ENCODE measurements at places on chromosomes 12 and 14. TPM values are rescaled to one million over a fixed set of nuclear protein-coding genes. Genes with fewer than 3 reads are reported as not detected.

Gene HOXC12
- total RNA-seq: not detected

Gene ADAM20
- 0.17 TPM for total RNA-seq

Gene VRTN
- total RNA-seq: not detected

Gene CD4
- 227 TPM for total RNA-seq

Gene RAP1B
- 284 TPM for total RNA-seq

Gene SPRYD3
- total RNA-seq: 20.2 TPM

DNA sequence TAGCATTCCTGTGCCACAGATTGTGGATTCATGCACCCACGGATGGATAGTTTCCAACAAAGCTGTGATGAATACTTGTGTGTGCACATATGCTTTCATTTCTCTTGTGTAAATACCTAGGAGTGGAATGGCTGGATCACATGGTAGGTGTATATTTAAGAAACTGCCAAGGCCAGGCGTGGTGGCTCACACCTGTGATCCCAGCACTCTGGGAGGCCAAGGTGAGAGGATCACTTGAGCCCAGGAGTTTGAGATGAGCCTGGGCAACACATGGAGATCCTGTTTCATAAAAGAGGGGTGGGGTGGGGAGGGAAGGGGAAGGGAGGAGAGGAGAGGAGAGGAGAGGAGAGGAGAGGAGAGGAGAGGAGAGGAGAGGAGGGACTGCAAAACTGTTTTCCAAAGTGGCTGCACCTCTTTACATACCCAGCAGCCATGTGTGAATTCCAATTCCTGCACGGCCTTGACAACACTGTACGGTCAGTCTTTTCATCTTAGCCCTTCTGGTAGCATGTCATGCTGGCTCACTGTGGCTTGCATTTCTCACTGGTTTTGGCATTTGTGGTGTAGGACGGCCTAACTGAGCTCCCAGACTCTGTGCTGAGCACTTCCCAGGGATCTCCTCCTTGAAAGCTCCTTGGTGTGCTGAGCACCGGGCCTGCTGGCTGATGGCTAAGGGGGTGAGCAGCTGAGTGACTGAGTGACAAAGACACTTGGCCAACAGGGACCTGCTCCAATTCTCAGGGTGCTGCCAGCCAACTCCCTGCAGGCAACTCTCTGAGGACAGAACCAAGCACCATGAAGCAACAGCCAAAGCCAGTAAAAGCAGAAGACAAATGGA, 27.9 kb downstream of the SYNE3 start:
- peaks cover 41% of the 10 kb centered on the region for H3K36me3 ChIP-seq
- H3K4me1 ChIP-seq: peaks cover 59% of the 10 kb centered on the region
- H3K27me3 ChIP-seq: no peaks in the 10 kb centered on the region
- peak overlapping the region; percentile 62 for H3K27ac ChIP-seq

DNA sequence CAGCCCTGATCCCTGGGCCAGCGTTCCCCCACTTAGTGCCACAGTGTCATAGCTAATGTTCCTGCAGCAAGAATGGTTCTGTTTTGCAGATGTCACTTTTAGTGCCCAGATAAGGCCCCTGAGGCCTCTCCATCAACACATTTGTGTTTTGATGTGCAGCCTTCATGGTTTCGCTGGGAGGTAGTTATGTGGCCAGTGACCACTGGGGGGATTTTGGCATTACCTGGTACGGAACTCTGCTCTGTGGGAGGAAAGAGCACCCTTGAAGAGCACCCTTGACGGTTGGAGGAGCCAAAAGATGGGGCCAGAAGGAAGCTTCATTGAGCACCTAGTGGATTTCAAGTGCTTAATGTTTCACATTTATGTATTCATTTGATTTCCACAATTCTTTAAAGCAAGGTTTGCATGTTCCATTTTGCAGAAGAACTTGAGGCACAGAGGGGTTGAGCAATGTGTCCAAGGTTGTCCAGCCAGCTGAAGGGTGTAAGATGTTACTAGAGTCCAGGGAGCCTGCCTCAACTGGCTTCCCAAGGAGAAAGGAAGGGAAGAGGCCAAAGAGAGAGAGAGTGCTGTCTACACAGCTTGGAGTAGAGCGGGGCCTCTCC, 13.0 kb downstream of the SERPINA11 start:
- no peaks in the 10 kb centered on the region for H3K36me3 ChIP-seq
- peaks cover 10% of the 10 kb centered on the region for H3K27me3 ChIP-seq
- H3K4me3 ChIP-seq: no peak overlapping the region
- H3K27ac ChIP-seq: no peak overlapping the region

DNA sequence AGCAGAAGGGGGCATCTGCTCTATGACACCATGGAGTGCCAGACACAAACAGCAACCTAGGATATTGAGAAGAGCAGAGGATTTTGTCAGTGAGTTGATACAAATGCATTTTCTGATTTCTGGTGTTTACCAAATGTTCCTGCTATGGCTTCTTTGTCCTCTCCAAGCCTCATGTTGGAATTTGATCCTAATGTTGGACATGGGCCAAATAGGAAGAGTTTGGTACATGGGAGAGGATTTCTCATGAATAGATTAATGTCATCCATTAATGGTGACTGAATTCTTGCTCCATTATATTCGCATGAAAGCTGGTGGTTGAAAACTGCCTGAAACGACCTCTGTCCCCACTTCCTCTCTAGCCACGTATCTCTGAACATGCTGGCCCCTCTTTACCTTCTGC, 1002.2 kb upstream of the FLRT2 start:
- H3K4me3 ChIP-seq: no peak overlapping the region
- DNase-seq: no peak

DNA sequence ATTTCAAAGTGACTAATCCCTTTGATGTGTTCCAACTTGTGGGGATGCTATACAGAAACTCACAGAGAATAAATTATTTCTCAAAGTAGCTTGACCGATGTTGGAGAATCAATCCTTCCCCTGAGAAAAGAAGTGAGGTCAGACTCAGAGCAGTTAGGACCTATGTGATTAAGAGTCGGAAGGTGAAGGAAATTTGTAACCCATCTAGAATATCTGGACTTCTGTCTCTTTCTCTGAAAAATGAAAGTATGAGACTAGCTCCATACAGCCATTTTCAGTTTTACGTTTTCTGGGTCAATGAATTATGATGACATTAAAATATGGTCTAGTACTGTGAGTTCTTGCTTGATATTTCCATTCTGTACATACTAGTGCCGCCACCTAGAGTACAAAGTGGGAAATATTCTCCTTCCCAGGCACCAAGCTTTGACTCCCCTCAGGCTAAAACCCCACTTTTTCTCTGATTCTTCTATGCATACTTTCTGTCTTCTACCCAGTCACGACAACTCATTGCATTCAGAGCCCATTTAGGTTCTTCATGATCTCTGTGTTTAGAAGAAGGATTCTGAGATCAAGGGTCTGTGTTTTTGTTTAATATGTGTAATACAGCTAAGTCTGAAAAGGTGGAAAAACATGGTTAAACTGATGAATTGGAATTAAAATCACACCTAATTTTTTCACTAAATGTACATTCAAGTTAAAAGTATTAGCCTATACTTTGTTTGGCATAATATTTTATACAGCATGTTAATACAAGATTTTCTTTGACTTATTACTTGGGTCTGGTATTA, 6.9 kb upstream of the NTS start:
- H3K4me3 ChIP-seq: no peak overlapping the region
- DNase-seq: peak; percentile 25
- H3K27me3 ChIP-seq: no peaks in the 10 kb centered on the region

DNA sequence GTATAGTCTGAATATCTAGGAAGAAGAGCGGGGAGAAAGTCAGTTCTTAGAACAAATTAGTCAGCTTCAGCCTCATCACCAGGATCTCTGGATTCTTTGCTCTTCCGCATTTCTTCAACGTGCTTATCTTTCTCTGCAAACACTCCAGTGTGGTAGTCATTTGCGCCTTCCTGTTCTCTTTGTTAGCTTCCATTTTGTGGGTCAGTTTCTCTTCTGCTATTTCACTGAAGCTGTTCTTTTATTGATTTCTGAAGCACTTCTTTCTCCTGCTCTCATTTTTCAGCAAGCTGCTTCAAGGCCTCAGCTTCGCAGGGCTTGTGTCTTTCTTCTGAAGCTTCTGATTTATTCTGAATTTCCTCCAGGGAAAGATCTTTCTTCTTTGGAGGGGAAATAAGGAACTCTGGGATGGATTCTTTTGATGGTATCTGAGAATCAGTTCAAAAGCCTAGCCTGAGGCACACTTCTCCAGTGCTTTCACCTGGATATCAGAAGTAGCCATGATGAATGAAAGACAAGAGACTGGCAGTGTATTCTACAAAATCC, 13.5 kb downstream of the AMN1 start:
- H3K36me3 ChIP-seq: peaks cover 31% of the 10 kb centered on the region
- H3K4me1 ChIP-seq: peaks cover 5% of the 10 kb centered on the region
- H3K27me3 ChIP-seq: no peaks in the 10 kb centered on the region
- H3K27ac ChIP-seq: no peak overlapping the region
- no peak for DNase-seq
- no peak overlapping the region for H3K4me3 ChIP-seq

DNA sequence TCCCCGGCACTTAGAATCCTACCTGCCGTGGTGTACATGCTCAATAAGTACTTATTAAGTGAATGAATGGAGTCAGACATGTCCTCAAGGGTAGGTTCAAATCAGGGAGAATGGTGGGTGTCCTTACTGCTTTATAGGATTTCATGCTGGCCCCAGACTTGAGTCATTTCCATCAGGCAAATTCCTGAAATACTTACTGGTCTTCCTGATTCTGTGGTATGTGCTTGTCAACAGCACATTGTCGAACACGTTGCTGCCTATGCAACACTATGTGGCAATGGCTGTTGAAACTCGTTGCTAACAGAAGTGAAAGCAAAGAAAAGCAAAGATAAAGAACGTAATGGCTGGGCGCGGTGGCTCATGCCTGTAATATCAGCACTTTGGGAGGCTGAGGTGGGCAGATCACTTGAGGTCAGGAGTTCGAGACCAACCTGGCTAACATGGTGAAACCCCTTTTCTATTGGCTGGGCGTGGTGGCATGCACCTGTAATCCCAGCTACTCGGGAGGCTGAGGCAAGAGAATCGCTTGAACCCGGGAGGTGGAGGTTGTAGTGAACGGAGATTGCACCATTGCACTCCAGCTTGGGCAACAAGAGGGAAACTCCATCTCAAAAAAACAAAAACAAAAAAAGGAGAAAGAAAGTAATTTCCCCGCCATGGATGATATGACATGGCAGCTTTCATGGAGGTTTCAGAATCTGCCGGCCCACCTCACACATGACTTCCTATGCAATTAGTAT, 214.9 kb downstream of the ZFP36L1 start:
- no peaks in the 10 kb centered on the region for H3K36me3 ChIP-seq
- DNase-seq: no peak
- H3K27me3 ChIP-seq: no peaks in the 10 kb centered on the region
- no peak overlapping the region for H3K4me3 ChIP-seq

GRCh38 chr12:47307680-47308399, 228.1 kb upstream of the AMIGO2 start:
- peak overlapping the region; percentile 88 for H3K27ac ChIP-seq
- peaks cover 44% of the 10 kb centered on the region for H3K4me1 ChIP-seq
- DNase-seq: peak; percentile 72
- no peaks in the 10 kb centered on the region for H3K27me3 ChIP-seq
- H3K36me3 ChIP-seq: peaks cover 27% of the 10 kb centered on the region
- peak overlapping the region; percentile 74 for H3K4me3 ChIP-seq

- H3K27me3 ChIP-seq: no peaks in the 10 kb centered on the region
- no peaks in the 10 kb centered on the region for H3K36me3 ChIP-seq
- no peak overlapping the region for H3K4me3 ChIP-seq
- no peak for DNase-seq
- no peak overlapping the region for H3K27ac ChIP-seq
- H3K4me1 ChIP-seq: no peaks in the 10 kb centered on the region
Observed at GRCh38 chr12:91746976-91747375, 398.7 kb downstream of the BTG1 start.

GRCh38 chr12:55746913-55747231, 4.0 kb downstream of the GDF11 start:
- peaks cover 9% of the 10 kb centered on the region for H3K36me3 ChIP-seq
- H3K4me1 ChIP-seq: peaks cover 29% of the 10 kb centered on the region

DNA sequence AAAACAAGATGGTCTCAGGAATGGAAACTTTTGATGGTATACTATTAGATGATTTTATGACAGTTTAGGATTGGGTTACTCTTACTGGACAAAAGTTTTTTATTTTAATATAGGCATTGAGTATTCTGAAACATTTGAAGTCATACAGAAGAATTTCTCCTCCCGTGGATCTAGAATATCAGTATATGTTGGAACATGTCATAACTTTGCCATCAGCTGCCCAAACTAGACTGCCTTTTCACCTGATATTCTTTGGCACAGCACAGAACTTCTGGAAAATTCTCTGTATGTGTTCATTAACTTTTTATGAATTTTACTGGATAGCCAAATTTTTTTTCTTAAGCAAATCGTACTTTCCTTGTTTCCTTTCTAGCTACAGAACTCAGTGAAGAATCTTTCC, 75.4 kb downstream of the KNTC1 start:
- no peak overlapping the region for H3K4me3 ChIP-seq
- no peaks in the 10 kb centered on the region for H3K27me3 ChIP-seq
- no peak overlapping the region for H3K27ac ChIP-seq
- DNase-seq: no peak

DNA sequence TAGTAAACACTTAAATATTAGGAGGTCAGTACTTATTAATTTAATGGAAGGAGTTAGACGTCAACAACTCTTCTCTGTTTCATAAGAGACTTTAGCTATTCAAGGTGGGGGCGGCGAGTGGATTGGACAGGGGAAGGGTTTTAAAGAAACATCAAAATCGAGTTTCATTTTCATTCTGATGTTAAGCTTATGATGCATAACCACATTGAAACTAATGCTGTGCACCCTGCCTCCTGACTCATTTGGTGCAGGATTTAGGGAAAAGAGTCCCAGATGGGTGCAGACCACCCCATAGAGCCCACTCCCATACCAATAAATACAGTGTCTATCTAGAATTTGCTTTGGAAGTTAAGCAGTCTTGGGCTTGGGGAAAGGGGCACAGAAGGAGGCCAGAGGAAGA, 7.4 kb downstream of the ZBTB39 start:
- peaks cover 36% of the 10 kb centered on the region for H3K4me1 ChIP-seq
- peak overlapping the region; percentile 83 for H3K27ac ChIP-seq
- H3K4me3 ChIP-seq: peak overlapping the region; percentile 39
- peaks cover 34% of the 10 kb centered on the region for H3K36me3 ChIP-seq
- DNase-seq: peak; percentile 47

DNA sequence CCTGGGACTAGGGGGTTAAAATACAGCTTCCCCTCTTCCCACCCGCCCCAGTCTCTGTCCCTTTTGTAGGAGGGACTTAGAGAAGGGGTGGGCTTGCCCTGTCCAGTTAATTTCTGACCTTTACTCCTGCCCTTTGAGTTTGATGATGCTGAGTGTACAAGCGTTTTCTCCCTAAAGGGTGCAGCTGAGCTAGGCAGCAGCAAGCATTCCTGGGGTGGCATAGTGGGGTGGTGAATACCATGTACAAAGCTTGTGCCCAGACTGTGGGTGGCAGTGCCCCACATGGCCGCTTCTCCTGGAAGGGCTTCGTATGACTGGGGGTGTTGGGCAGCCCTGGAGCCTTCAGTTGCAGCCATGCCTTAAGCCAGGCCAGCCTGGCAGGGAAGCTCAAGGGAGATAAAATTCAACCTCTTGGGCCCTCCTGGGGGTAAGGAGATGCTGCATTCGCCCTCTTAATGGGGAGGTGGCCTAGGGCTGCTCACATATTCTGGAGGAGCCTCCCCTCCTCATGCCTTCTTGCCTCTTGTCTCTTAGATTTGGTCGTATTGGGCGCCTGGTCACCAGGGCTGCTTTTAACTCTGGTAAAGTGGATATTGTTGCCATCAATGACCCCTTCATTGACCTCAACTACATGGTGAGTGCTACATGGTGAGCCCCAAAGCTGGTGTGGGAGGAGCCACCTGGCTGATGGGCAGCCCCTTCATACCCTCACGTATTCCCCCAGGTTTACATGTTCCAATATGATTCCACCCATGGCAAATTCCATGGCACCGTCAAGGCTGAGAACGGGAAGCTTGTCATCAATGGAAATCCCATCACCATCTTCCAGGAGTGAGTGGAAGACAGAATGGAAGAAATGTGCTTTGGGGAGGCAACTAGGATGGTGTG, 1.9 kb downstream of the GAPDH start:
- H3K36me3 ChIP-seq: peaks cover 58% of the 10 kb centered on the region
- peak overlapping the region; percentile 98 for H3K27ac ChIP-seq
- no peak for DNase-seq
- H3K4me1 ChIP-seq: peaks cover 70% of the 10 kb centered on the region
